ENCODE measurements at places on chromosomes 4 and X.

DNA sequence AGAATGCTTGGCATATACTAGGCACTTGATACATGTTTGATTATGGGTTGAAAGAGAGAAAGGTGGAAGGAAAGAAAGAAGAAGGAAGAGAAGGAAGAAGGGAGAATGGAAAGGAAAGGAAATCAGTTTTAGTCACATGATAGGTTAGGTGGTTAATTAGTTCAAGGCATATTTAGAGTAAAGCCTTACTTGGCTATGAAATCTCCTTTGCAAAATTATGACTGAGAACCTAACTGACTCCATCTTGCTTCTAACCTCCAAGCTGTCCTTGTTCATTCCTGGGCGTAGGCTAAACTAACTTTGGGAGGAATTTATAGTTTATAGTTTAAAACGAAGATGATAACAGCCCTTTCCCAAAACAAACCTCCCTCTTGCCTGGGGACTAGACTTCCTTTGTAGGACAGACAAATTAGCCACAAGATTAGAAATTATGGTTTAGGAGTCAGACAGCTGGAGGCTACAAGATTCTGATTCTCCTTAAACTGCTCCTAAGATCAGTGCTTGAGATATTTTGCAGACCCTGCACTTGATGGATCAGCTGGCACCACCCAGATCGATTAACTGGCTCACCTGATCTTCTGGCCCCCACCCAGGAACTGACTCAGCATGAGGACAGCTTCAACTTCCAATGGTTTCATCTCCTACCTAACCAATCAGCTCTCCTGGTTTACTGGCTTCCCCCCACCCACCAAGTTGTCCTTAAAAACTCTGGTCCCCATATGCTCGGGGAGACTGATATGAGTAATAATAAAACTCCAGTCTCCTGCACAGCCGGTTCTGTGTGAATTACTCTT is 55.0 kb downstream of the TXK start:
- DNase-seq: no peak

- DNase-seq: no peak
Observed at GRCh38 chr4:94603170-94603747, 151.5 kb downstream of the PDLIM5 start.

DNA sequence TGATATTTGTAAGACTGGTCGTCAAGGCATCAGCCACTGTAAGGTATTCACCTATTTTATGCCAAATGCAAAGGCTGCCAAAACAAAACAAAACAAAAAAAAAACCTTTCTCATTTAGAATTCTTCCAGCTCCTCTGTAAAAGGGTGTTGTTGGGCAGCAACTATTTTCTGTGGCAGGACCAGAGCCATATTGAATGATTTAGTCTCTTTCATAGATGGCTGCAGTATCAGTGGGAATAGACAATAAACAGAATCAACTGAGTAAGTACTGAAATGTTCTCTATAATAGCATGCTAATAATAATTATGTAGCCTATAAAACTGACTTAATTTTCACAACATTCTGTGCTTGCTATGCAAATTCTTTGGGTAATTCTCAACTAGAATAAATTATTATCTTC is 389.7 kb upstream of the PABPC4L start:
- no peak for DNase-seq

DNA sequence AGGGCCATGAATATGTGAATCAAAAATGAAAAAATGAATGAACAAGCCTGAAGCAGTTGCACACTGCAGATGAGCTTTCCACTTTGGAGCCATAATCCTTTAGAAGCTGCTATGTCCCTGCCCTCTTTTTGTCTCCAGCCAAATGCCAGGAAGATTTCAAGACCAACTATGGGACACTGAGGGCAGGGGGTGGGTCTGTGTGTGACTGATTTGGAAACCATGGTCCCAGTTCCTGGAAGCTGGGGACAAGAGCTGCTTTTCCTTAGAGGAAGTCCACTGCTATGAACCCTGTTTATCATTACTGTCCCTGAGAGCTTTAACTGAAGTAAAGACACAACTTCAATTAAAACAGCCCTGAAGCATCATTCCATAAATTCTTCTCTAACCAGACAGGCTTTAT is 153.9 kb upstream of the GPC4 start:
- no peak for DNase-seq

DNA sequence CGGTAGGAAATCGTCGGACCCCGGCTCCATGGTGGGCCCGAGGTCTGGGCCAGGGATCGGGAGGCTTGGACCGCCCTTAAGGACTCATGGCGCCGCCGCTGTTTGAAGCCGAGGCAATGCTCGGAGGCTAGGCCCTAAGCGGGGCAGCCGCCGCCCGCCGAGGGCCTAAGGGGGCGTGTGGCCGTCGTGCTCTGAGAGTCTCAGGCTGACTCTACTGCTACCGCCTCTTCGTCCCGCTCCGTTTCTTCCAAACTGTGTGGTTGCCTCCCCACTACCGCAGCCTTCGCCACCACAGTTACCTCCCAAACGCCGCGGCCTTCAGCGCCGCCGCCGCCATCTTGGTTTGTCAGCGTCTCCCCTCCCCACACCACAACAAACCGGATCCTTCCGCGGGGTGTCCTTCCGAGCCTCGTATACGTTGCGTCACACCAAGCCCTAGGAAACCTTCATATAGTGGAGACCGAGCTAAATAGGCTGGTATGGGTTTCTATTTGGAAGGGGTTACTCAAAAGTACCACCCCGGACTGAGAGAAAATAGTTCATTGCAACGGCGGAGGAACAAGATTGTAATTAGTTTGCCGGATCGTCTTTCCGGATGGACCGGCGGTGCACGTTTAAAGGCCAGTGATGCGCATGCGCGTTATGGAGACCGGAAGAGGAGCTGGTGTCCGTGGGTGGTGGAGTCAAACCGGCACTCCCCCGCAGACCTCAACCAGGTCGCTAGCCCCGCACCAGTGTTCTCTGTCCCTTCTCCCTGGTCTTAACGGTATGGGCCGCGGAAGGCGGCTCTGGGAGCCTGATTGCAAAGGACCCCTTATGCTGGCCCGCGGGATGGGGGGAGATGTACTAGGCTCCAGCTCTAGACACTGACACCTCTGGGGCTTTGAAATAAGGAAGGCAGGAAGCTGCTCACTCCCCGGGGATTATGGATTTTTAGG is at the start of gene KDM5C:
KDM5C (minus strand) TSS at position 348 of the 938 bp plus-strand sequence; CDS start at position 30, 318 bp downstream.
- peak; percentile 87 for DNase-seq

GRCh38 chr4:140260227-140260626 is 106.2 kb upstream of the MAML3 start:
- DNase-seq: no peak

DNA sequence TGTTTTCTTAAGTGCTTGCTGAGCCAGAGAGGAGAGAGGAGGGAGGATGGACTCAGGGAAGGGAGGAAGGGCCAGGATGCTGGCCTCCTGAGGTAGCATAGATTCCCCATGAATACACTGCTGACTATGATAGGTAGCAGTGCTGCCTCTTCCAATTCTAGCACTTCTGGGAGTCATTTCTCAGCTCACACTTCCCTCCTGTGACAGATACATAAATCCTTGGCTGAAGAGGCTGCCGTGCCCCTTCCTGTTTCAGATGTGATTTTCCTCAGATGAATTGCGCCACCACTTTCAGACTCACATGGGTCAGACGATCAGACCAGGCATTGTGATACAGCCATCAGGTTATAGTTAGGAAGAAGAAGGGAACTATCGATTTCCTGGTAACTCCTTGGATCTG is 22.4 kb downstream of the TSC22D3 start:
- peak; percentile 40 for DNase-seq

DNA sequence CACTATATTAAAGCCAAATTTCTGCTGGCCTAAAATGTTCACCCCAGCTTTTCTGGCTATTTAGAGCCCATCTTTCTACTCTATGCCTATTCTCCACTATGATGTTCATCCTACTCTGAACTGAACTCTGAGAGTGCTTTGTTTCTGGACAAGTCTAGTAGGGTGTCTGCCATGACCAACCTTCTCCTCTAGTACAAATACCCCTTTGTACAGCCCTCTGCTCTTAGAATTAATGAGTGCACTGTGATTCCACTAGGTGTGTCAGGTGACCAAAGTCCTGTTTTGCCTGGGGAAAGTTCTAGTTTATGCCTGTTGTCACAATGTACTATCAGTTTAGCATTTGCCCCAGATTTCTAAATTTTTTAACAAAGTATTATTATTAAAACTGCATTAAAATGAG is 388.1 kb upstream of the MAD2L1 start:
- no peak for DNase-seq

DNA sequence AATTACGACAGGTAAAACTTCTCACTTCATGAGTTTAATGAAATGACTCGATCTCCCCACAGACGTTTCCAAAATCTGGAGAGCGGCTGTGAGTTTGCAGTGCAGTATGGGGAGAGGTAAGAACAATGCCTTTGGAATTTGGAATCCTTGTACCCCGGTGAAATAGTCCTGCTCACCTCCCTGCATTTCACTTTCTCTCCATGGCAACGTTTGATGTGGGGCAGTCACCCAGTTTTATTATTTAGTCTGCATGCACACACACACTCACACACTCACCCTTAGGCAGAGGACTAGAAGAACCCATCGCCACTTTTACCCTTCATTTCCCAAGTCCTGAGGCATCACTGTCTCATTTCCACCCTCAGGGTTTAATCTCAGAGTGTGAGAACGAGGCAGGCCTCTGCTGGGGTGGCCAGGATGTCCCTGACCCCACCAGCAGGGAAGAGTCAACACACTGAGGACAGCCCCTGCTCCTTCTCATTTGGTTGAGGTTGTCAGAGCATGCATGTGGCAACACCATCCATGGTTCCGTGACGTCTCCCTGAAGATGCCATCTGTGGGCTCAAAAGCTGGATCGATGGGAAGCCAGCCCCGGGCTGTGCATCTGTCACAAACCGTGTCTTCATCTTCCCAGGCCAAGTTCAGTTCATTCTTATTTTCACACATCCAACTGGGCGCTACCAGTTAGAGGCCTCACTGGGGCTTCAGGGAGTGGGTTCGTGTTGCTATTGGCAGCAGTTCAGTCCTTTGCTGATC is 119.8 kb upstream of the TRIM2 start:
- DNase-seq: no peak

- DNase-seq: peak; percentile 55
Observed at GRCh38 chrX:118847676-118848075, 24.1 kb downstream of the ZCCHC12 start.

DNA sequence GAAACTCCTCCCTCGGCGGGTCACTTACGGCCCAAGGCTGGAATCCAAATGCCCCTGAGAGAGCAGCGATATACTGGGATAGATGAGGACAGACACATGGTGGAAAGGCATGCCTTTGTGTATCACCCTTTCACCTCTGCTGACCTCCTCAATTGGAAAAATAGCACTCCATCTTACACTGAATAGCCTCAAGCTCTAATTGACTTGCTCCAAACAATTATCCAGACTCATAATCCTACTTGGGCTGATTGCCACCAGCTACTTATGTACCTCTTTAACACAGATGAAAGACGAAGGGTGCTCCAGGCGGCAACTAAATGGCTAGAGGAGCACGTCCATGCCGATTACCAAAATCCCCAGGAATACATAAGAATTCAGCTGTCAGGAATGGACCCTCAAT is 1142.2 kb downstream of the ARAP2 start:
- DNase-seq: no peak

DNA sequence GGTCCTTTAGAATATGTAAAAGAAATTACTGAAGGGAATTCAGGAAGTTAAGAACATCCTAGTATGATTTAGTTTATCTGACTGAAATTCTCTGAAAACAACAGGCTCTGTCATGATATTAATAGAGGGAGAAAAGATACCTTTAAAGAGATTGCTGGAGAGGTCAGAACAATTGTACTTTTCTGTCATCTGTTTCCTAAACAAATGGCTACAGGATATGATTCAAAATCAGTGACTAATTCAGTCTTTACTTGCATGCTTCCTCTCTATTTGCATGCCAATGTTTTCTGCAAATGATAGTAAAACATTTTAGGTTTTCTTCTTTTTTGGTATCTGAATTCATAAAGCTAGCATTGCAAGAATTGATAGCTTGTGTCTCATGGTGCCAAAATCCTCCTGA is 616.7 kb upstream of the PCDH7 start:
- DNase-seq: no peak

DNA sequence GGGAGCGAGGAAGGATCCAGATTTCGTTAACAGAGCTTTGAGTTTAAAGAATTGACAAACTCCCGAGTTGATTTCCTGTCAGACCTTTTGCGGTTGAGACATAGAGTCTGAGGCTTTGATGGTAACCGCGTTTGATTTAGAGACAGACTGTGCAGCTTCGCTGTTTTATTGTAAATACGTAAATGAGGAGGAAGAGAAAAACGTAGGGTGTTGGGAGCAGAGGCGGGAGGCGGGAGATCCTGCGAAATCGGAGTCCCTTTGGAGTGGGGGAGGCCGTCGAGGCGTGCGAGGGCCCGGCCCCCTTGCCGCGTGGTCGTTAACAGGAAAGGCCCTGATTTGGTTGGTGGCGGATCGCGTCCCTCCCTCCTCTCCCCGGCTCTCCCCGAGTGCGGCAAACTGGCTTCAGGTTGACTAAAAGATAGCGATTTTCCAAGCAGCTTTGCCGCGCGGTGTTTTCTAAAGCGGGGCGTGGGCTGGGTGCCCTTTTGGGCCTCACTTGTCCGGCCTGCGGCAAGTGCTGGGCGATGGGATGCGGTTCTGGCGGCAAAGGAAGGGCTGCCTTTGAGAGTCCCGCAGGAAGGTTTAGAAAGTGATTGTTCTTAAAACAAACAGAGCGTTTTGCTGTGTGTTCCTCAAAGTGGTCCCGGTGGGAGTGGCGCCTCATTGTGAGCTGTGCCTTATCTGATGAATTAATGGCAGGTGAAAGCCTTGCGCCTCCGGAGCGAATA is 857 bp downstream of the SCML1 start:
- DNase-seq: peak; percentile 11
